ENCODE measurements at places on chromosomes 2 and 18.

- DNase-seq, result no peak
These were observed 108.6 kb downstream of the EHBP1 start for GRCh38 chr2:62814123-62814522.

DNA sequence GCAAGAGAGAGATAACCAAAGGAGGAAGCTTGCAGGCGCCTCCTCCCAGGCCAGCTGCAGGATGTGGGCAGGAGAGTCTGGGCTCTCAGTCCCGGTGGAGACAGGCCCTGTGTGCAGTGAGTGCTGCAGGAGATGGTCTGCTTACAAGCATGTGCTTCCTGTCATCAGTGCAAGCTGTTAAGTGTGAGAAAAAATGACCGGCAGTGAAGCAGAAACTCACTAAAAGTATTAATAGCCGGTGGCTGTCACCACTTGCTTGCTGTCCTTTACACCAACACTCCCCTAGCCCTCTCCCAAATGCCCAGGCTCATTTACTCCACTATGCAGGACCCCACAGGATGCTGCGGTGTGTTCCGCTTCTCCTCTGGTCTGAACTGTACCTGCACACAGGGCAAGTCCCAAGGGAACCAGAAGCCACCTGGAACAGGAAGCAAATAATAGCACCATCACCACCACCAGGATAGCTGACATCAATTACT, 435.6 kb upstream of the HS6ST1 start:
- no peak for DNase-seq

- DNase-seq, result no peak
These were observed 1.6 kb upstream of the CCL20 start for GRCh38 chr2:227812001-227812400.

- no peak for DNase-seq
These were observed 485.2 kb upstream of the SALL3 start for GRCh38 chr18:78494204-78495085.

GRCh38 chr2:149028377-149028776, 10.1 kb upstream of the LYPD6B start:
- DNase-seq, result no peak

DNA sequence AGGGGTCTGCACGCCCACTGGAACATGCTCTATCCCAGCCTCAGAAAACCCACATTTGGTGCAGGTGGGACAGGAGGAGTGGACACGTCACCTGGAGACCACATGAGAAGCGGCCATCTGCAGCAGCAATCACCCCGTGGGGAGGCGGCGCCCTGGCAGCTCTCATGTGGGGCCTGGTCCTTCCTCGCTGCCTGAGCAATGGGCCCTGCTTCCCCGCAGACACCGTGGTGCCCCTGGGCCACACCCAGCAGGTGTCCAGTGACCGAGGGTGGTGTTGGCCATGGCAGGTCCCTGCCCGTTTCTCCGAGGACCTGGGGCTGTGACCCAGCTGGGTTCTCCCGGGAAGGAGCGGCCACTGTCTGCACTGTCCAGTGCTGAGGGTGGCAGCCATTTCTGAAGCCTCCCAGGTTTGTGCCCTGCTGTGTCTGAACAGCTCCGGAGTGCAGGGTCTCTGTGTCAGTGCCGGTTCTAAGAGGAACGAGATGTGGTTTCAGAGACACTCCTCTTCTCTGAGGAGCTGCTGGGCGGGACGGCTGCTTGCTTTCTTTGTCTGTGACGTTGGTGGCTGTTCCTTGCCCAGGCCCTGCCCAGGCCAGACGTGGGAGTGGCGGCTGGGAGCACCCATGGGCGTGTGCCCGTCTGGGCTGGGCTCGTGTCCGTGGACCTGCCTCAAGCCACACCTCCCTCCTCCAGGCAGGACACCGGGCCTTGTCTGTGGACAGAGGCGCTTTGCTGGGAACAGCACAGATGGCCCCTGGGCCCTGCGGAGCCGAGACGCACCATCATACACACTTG, 44.8 kb downstream of the NFATC1 start:
- no peak for DNase-seq

- no peak for DNase-seq
These were observed 188.6 kb downstream of the MYCN start for GRCh38 chr2:16128746-16129610.

GRCh38 chr18:12336887-12337286, 28.8 kb downstream of the TUBB6 start:
- DNase-seq, result no peak

DNA sequence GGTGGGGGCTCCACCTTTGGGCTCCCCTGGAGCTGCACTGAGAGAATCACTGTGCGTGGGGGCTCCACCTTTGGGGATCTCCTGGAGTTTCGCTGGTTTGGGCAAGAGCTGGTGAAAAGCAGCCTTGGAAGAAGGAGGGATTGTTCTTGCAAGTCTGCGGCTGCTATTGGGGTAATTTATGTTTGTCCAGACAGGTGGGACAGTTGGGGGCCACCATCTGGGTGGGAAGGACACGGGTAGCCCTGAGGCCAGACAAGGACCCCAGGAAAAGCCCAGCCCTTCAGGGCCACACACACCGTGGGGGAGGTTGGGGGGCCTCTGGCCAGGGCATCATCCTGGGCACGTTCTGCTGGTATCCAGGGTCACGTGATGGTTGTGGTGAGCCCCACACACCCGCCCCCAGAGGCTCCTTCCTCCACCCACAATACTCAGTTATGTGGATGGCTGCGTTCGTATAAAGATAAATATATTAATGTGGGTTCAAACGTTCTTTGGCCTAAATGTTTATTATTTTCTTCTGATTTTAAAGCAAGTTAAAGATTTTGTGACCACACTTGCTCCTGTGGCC, 47.7 kb downstream of the TPO start:
- no peak for DNase-seq

- no peak for DNase-seq
These were observed 7.7 kb downstream of the ACVR1C start for GRCh38 chr2:157620956-157621355.

GRCh38 chr18:58394602-58395425, 234.1 kb downstream of the ALPK2 start:
- no peak for DNase-seq

DNA sequence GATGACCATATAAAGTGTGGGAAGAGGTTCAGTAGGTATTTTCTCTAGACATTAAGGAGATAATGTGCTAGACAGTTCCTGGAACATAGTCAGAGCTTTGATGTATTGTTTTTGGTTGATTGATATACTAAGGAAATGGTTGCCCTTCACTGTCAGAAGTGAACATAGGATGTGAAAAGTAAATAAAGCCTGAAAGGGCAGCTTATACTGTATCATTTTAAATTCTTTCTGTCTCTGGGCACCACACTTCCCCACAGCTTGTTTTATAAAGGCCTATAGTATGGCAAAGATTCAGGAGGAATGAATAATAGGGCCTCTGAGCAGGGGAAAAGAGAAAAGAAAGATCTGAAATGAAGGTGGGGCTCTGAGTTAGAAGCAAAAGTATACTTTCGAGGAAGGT, 72.7 kb upstream of the ITPRID2 start:
- DNase-seq, result no peak

GRCh38 chr2:95166065-95166763, 605 bp downstream of the ZNF2 start:
- DNase-seq, result no peak

GRCh38 chr18:59570101-59570775, 127.0 kb downstream of the CCBE1 start:
- DNase-seq, result no peak

GRCh38 chr2:42904576-42904876, 112.1 kb upstream of the HAAO start:
- no peak for DNase-seq

DNA sequence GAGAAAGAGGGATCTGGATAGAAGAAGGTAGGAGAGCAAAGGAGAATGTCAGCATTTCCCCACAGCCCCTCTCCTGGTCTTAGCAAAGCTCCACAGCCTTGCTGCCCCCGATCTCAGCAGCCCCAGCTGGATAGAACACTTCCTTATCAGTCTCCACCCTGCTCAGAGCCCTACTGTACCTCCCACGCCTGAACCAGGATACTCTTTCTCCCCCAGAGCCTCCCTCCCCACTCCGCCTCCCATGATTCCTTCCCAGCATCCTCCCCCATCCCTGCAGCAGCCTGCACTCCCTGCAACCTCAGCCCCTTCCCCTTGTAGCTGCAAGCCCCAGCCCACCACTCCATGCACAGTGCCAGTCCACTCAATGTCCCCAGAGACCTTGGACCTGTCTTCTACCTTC, 25.8 kb downstream of the PLB1 start:
- DNase-seq, result no peak

GRCh38 chr2:120253021-120253882, 600 bp downstream of the RALB start:
- DNase-seq, result no peak

- DNase-seq, result no peak
These were observed 52.0 kb downstream of the PXDN start for GRCh38 chr2:1692342-1692741.

GRCh38 chr2:53505826-53506225, 261.8 kb upstream of the CHAC2 start:
- DNase-seq, result no peak

DNA sequence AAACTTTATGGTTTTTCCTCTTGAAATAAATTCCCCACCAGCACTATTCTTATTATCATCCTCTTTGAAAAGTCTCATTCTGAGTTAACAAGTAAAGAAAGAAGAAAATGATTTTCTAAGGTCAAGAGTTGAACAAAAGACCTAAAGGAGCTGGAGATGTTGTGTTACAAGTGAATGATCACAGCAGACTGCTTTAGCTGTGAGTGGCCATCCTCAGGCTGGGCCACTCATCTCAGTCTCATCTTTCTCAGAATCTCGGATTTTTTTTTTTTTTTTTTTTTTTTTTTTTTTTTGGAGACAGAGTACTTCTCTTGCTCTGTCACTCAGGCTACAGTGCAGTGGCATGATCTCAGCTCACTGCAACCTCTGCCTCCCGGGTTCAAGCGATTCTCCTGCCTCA, 133.3 kb downstream of the CDH2 start:
- no peak for DNase-seq

GRCh38 chr2:109197491-109198418, 68.8 kb downstream of the SH3RF3 start:
- no peak for DNase-seq

GRCh38 chr2:29650631-29651097, 270.7 kb downstream of the ALK start:
- DNase-seq, result no peak

DNA sequence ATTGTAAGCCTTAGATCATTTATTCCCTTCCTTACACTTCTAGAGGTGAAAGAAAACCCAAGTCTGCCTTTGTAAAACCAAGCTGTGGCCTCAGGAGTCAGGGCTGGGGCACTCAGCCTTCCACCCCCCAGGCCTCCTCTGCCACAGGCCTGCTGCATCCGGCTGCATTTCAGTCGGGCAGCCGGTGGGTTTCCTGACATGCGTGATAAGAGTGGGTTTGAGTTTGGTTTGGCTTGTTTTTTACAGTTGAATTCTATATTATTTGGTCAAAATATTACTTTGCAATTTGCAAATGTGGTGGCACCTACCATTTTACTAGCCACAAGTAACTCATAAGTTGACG, 42.4 kb downstream of the ADI1 start:
- DNase-seq, result no peak

DNA sequence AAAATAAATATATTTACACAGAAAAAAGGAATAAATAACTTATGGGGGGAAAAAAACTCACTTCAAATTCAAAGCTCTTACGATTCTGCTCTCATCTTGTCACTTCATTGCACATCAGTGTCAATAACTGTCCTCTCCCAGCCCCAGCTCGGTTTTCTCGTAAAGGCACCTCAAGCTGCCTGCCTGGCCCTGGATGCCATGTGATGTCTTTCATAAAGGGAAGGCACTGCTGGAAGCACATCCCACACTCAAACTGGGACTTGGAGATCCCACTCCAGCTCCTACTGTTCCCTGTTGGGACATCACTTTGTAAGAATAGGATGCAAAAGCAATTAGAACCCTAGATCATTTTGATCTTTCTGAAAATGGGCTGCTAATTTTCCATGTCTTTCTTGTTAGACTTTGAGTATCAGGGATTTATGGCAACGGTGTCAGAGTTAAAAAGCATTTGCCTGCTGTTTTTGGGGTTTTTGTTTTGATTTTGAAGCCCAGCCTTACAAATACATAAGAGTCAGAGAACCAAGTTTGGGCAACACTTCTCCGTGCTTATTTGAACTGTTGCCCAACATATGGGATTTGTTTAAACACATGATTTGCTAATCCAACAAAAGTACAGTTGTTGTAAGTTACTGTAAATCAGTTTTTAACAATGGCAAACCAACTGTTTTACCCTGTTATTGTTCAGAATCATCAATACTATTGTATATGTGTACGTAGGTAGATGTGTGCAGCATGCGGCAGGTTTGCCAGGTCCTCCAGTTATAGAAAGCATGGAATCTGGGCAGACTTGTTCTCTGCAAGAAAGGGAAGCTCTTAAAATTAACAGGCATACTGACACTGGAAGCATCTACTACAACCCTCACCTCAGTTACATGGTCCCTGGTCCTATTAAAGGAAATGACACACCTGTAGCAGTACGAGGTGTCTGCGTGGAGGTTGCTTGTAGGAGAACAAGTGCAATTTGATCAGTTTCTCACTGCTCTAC, 20.6 kb downstream of the SERTAD2 start:
- no peak for DNase-seq

DNA sequence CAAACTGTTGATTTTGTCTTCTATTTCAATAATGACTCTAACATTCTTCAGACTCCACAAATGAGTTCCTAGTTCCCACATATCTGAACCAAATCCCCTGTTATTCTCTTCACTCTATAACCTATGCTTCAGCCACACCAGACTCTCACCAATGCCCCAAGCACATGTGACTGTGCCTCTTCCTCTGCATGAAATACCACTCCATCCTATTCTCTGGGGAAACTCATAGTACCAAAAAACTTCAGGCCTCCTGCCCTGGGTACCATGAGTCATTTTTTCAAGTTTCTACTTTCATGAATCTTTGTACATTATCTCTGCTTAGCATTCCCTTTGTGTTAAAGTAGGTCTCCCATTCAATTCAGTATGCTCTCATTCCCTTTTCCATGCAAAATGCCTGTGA, 353.2 kb downstream of the ZEB2 start:
- DNase-seq, result no peak

DNA sequence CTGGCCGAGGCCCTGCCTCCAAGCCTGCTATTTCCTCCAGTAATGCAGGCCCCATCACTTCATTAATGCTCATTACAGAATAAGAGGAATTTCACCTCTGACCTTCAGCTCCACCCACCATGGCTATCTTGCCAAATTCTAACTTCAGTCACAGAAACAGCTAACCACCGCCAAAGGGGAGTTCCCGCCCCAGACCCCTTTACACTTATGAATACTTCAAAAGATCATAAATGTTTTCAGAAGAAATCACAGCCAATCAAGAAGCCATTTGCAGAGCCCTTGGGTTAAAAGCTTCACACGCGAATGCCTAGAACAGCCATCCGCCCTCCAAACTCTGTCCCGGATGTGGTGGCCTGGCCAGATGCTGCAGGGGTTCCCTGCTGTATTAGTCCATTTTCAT, 73.8 kb upstream of the TWIST2 start:
- no peak for DNase-seq

GRCh38 chr18:49045585-49045984, 94.8 kb upstream of the SMAD7 start:
- DNase-seq, result no peak

DNA sequence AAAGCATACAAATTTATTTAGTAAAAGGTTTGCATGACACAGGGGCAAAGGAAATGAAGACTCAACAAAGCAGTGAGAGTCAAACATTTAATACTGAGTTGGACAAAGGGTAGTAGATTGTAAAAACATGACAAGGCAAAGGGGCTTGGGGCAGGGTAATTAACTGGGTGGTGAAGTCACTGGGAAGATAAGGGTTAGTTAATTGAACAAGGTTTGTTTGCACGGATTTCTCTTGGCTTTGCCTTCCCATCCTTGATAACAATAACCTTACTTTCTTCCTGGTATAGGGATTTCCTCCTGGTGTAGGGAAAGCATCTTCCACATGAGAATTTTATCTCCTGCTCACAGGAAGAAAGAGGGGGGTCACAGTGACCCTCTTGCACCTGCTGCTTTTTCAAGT, 26.8 kb upstream of the RTTN start:
- DNase-seq, result no peak

Measured in stimulated activated CD8-positive, alpha-beta memory T cell treated with anti-CD3 and anti-CD28 coated beads, Interleukin-7, amount 100 ng/mL, for 24 hours (primary cell).